ENCODE measurements at places on chromosomes 4 and X. TPM values are rescaled to one million over a fixed set of nuclear protein-coding genes. Genes with fewer than 3 reads are reported as not detected.

Gene POU3F4
- not detected for total RNA-seq

Gene TEX13D
- total RNA-seq = not detected

- no peak for DNase-seq
Observed at GRCh38 chr4:111871802-111872201, 273.5 kb upstream of the FAM241A start.

GRCh38 chr4:176191974-176192373 lies 3.4 kb downstream of the SPATA4 start:
- no peak for DNase-seq

DNA sequence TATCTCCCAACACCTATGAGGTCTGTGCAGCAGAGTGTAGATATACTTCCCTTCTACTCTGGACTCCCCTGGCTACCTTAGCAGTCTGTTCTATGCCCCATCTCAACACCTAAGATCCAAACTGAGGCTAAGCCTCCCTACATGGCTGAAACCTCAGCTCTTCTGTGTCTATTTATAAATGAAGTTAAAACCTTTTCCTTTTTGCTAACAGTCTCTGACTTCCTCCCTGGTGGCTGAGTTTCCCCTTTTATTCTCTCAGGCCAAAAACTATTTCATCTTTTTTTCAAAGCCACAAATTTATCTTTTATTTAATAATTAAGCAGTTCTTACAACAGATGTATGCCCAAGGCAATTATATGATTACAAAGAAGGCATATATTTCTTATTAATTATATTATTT lies 111.8 kb upstream of the STIM2 start:
- DNase-seq = no peak

DNA sequence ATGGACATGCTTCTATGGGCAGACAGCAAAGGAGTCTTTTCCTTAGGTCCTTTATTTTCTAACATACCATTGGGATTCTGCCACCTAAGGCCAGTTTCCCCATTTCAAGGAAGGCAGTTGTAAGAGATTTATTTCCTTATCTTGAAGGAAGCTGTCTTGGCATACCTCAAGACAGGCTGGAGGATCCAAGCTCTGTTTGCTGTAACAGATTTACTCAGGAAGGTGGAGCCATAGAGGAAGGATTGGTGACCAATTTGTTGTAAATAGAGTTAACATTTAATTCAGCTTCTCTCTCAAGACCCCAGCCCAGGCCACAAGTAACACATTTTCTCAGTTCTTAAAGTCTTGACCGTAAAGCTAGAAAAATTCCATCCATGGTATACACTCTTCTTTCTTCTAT lies 131.6 kb upstream of the TENM3 start:
- DNase-seq = no peak

Measured in spleen (tissue), 13 donors.